ENCODE measurements at places on chromosomes 4 and X.
A peak's percentile ranks its signal among the peaks of the same experiment; 100 is the strongest.

DNA sequence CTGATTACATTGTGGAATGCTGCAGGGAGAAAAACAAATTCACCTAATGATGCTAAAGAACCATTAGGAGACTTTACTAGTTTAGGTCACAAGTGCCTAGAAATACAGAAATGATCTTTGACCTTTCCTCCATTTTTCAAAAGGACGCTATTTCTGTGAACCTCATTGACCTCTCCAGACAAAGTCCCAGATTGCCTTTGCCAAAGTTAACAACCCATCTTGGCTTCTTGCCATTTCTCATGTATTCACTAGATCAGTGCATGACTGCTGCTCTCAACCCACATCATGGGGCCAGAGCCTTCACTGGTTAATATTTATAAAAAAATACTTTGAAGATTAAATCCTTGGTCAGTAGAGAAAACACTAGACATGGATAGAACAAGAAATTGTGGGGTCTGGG, 19.9 kb upstream of the AR start:
- no peak for DNase-seq

- DNase-seq: no peak
These were observed 513.7 kb downstream of the TLL1 start for GRCh38 chr4:166386491-166387360.

GRCh38 chrX:40644821-40645358, 2.5 kb downstream of the CXorf38 start:
- no peak for DNase-seq

- no peak for DNase-seq
These were observed 126.9 kb downstream of the CBLL2 start for GRCh38 chrX:22399437-22400192.

DNA sequence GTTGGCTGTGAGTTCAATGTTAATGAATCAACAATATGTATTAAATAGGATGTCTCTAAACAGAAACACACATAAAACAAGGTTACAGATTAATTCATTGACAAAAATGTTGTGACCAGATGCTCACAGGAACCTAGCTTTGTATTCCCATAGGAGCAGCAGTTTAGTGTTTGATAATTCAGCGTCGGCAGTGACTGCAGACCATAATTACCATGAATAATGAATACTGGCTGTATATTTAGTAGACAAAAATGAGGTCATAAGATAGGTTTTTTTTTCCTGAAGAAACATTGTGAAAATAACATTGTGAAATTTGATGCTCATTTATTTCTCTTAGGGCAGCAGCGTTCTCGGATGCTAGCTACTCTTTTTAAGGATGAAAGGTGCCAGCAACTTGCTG, 27.8 kb downstream of the COPS4 start:
- DNase-seq: no peak

DNA sequence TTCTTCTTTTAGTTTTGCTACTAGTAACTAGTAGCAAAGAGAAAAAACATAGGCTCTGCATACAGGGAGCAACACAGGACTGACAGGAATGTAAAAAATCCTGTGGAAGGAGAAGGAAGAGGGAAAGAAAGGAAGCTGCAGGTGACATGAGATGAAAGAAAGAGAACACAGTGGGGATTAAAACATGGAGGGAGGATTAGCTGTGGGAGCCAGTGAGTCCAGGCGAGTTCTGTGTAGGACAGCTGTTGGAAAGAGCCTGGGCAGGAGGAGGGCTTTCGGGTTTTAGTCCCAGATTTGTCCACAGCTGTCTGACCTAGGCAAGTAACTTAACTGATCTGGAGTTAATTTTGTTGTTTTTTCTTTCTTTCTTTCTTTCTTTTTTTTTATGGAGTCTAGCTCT, 21.6 kb downstream of the CCNG2 start:
- peak; percentile 32 for DNase-seq

- DNase-seq: no peak
These were observed 61.7 kb upstream of the RELL1 start for GRCh38 chr4:37747772-37748330.

- no peak for DNase-seq
These were observed 36.3 kb downstream of the RPS6KA3 start for GRCh38 chrX:20230406-20230805.

DNA sequence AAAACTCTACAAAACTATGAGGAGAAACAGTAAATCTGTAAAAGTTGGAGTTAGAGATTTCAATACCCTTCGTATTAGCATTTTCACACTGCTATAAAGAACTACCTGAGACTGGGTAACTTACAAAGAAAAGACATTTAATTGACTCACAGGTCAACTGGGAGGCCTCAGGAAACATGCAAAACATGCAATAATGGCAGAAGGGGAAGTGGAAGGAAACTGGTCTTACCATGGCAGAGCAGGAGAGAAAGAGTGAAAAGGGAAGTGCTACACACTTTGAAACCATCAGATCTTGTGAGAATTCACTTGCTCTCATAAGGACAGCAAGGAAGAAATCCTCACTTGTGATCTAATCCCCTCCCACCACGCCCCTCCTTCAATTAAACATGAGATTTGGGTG, 949.9 kb downstream of the TECRL start:
- no peak for DNase-seq

- no peak for DNase-seq
These were observed 158.1 kb downstream of the SOX3 start for GRCh38 chrX:140346729-140347128.

- no peak for DNase-seq
These were observed 991.4 kb downstream of the CCSER1 start for GRCh38 chr4:91118597-91118996.

- no peak for DNase-seq
These were observed 572.0 kb downstream of the INPP4B start for GRCh38 chr4:142274137-142274536.

GRCh38 chrX:81957318-81957717, 755.4 kb downstream of the SH3BGRL start:
- no peak for DNase-seq

- no peak for DNase-seq
These were observed 2466.9 kb downstream of the PCDH7 start for GRCh38 chr4:33187035-33187434.

DNA sequence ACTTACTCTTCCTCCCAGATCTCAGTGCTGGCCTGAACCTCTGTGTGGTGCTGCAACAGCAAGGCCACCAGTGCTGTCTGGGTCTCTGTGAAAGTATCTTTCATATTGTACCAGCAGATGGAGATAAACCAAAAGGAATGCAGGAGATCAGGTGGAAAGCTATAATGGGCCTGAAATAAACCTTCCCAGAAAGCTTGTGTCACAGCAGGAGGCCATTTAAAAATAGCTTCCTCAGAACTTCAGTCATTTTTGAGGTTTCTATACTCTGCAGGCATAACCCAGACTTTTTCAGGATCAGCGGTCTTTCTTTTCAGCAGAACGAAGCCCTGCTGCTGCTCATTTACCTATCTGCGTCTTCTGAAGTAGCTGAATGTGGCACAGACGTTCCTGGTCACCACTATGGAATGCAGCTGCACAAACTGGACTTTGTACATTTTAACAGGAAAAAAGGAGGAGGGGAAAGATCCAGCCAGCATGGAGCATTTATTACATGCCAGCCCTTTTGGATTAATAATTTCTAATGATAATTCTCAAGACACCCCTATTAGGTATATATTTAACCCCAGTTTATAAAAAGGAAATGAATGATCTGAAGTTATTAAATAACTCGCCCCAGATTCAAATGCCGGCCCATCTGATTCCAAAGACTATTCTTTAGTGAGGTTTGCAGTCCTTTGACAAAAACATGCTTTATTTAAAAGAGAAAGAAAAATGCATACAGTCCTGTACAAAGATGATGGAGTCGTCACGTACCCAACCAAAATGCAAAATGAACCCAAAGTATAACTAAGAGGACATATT, 119.7 kb downstream of the NFKB1 start:
- DNase-seq: no peak

DNA sequence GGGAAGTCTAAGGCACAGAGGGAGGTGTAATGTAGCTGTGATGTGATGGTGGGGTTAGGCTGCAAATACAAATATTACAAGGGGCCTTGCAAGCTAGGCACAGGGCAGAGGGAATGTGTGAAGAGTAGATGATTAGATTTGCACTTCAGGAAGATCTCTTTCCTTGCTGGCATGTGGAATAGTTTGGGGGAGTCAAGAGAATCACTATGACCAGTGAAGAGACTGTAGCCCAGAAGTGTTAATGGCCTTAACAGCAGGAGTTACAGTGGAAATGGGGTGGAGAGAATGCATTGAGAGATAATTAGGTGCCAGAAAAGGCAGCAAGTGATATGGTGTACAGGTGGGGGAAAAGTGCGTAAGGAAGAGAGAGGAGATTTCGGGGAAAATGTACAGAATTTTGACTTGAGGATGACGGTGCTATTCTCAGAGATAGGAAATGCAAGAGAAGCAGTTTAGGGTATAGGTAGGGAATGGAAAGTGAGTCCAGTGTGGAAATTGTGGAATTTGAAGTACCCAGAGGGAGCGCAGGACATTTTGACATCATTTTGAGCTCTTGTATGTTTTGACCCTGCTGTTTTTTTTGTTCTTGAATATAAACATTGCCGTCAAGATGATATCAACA, 10.2 kb upstream of the TAPT1 start:
- no peak for DNase-seq

DNA sequence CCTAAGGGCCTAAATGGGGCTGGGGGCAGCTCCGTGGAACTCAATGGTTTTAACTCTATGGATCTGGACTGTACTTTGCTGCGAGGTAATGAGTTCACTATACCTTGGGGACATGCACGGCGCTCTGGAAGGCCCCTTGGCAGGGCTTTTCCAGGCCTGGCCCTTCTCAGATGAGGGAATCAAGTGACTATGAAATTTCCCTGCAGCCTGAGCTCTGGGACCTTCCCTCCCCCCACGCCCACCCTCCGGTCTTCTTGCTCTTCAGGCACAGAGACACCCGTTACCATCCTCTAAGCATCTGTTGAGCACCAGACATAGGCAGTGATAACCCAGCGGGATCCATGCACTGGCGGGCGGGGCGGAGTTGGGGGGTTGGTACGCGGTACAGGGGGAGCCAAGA, 109.2 kb downstream of the PSAPL1 start:
- DNase-seq: no peak

- DNase-seq: no peak
These were observed 8.7 kb upstream of the PPP3CA start for GRCh38 chr4:101355767-101356702.

DNA sequence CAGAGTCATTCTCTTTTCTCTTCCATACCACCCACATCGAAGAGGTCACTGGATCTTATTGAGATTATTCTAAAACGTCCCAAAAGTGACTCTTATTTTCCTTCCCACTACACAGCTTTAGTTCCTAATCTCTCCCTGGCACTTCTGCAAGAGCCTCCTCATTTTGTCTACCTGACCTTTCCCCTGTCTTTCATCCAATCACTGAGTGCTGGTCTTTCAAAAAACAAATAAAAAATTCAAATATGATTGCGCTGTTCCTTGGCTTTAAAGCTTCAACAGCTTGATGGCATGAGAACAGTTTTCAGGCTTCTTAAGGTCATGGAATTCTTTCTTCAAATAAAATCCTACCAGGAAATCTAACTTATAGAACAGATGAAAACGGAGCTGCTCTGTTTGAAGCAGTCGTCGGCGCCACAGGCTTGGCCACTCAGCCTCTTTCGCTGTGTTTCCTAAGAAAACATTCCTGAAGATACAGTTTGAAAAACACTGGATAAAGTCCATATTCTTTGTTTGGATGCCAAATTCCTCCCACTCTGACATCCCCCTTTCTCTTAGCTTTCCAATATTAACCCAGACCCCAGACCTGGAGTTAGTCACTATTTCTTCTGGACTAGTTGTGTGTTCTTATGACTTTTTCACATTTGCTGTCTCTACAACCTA, 12.5 kb downstream of the SYTL5 start:
- DNase-seq: no peak

GRCh38 chrX:68822641-68823410, 6.0 kb upstream of the EFNB1 start:
- DNase-seq: peak; percentile 85

DNA sequence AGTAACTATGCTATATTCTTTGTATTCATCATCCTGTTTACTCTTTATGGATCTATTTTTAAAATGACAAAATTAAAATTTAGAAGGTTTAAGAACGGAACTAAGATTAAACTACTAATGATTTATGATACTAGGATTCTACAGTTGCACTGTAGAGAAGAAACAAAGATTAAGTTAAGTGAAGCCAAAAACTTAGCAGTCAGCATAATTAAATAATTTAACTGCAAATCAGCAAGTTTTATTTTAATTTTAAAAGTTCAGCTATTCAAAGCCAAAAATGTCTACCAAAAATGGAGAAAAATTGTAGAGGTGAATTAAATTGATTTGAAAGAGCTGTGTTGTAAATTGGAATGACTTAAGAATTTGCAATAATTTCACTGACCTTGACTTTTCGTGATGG, 30.8 kb downstream of the NDST4 start:
- no peak for DNase-seq

- no peak for DNase-seq
These were observed 16.0 kb upstream of the HPGD start for GRCh38 chr4:174538123-174538875.

DNA sequence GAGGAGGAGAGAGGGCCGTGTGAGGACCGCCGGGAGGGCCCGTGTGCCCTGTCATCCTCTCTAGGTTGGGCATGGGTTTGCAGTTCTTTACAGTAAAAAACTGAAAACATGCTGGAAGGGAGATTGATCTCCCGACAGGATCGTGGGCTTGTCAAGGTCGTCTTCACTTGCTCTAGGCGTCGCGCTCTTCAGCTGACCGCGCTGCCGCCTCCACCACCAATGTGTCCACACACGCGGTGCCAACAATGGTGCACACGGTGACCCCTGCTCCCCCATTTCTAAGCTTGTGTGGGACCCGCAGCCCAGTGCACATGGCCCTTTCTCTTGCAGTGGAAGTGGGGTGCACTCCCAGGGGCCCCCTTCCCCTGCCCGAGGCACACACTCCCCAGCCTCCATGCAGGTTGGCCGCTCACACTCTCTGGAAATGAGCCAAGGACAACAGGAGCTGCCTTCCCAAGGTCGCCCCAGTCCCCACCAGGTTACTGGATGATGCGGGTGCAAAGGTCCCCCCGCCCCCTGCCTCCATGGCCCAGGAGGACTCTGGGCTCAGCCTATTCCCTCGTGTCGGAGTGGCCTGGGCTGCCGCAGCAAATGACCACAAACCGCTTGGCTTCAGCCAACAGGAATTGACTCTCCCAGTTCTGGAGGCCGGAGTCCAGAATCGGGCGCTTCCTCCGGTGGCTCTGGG, 1.7 kb upstream of the ZFP92 start:
- DNase-seq: no peak

GRCh38 chrX:137562096-137562495, 3.8 kb upstream of the ZIC3 start:
- no peak for DNase-seq

GRCh38 chr4:183348136-183348535, 25.9 kb upstream of the CLDN24 start:
- DNase-seq: no peak

DNA sequence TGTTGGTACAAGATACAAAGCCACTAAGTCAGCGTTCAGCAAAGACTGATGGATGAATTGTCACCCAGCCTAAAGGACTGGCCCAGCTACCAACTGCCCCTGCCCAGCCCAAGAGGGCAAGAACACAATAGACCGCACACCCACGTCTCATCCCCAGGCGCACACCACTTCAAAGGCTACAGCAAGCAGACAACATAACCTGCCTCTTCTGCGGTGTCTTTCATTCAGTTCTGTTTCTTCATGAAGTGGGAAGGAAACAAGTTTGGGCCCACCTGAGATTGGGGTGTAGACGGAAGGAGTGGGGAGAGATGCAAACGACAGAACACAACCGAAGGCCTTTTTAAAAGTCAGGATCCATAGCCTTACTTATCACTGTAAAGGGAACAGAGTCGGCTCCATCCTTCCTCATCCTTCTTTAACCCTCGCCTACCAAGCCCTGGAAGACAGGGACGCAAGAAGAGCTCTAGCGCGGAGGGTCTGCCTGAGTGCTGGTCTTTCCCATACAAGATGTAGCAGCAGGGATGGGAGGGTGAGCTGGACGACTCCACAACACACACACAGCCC, 691 bp downstream of the SCARB2 start:
- DNase-seq: no peak

- DNase-seq: no peak
These were observed 26.1 kb downstream of the COQ2 start for GRCh38 chr4:83258461-83258860.
